Right forelimb (tissue), 1 donor: ENCODE measurements at places on chromosomes 1 and 21.

GRCh38 chr1:113904293-113904673, 316 bp downstream of the AP4B1 start:
- no peak for DNase-seq

DNA sequence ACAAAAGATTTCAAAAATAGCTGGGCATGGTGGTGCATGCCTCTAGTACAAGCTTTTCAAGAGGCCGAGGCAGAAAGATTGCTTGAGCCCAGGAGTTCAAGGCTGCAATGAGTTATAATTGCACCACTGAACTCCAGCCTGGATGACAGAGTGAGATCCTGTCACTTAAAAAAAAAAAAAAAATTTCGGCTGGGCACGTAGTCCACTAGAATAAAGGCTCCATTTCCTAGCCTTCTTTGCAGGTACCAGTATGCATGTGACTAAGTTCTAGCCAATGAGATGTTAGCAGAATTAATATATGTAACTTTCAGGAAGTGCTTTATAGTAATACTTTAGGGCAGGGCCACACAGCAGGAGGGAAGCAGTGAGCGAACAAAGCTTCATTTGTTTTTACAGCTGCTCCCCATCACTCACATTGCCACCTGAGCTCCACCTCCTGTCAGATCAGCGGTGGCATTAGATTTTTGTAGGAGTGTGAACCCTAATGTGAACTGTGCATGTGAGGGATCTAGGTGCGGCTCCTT, 28.8 kb upstream of the SYDE2 start:
- DNase-seq: no peak

GRCh38 chr1:164051782-164052181, 507.2 kb upstream of the PBX1 start:
- no peak for DNase-seq

DNA sequence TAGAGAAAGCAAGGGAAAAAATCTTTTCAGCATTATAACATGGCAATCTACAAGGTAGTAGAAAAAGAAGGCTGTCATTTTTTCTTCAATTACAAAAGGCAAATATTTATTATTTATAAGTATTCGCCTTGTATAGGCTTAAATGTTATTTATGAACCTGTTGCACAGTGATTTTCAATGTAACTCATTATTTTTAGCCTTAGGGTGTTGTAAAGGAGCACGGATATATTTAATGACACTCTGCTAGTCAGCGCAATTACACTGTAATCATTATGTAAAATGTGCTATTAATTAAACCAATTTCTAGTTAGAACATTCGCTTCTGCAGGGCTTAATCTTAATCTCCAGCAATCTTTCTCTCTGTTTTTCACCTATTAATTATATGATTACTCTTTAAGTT, 145.0 kb downstream of the ATG4C start:
- no peak for DNase-seq

DNA sequence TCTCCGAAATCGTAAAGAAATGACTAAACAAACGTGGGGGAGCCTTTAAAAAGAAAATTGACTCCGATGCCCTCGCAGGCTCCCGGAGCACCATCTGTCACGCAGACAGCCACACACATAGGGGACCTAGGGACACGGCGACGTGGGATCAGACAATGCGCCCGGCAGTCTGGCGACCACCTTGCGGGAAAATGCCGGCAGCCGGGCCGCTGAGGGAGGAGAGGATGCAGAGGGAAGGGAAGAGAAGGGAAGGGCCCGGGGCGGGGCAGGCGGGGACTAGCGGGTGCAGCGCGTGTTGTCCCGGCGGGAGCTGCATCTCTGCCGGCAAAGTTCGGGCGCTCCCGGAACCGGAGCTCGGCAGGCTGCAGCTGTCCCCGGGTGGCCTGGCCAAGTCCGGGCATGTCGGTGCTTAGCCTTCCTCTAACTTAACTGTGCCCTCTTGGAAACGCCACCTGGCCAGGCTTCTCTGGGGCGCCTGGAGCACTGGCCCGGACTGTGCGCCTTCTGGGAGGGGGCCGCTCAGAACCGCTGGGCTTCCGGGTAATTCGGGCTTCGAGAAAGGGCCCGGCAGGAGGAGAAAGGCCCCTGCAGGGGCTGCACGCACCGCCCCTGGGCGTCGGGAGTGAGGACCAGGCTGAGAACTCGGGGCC, 1.8 kb downstream of the NHLH2 start:
- peak; percentile 63 for DNase-seq

DNA sequence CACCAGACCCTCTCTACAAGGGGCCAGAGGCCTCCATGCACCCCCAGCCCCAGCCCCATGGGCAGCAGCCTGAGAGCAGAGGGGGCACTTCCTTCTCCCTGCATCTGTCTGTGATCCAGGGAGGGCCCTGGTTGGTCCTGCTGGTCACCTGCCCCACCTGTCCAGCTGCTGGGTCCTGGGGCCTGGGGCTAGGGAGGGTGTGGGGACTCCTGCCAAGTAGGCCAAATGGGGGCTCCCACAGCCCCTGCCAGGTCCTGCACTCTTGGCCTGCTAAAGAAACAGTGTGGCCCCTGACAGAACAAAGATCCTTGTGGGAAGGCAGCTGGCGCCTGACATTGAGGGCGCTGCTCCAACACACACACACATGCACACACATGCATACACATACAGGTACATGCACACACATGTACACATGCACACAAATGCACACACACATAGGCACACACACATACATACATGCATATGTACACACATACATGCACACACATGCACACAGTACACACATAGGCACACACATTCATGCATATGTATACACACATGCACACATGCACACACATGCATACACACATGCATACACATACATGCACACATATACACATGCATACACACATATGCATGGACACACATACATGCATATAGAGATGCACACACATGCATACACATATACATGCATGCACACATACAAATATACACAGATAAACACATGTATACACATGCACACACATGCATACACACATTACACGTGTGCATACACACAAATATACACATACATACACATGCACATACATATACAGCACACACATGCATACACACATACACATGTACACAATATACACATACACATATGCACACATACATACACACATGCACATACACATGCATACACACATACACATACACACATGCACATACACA, 49.9 kb downstream of the TRPM2 start:
- no peak for DNase-seq

DNA sequence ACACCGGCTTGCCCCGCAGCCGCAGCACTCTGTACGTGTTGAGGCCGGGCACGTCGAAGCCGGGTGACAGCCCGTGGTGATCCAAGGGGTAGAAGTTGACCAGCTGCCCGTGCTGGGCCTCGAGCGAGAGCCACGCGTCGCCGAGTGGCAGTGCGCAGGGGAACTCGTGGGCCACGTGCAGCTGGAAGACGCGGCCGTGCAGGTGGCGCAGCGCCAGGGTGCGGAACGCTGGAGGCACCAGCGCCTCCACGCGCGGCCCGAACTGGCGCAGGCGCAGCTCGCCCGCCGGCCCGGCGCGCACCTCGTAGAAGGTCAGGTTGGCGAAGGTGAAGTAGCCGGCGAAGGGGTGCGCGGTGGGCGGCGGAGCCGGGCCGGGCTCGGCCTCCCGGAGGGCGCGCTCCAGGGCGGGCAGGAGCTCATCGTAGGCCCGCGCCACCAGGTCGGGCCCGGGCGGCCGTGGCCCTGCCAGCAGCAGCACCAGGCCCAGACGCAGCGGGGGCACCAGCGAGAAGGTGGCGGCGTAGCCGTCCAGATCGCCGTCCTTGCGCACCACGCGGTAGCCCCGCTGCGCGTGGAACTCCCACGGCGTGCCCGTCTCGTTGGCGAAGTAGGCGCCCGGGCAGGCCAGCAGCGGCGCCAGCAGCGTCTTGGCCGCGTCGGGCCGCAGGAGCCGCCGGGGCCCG, 19.5 kb downstream of the LACTBL1 start:
- DNase-seq: no peak
